Muscle of leg (tissue), 16 donors: ENCODE measurements at places on chromosomes 12 and 14. TPM values are rescaled to one million over a fixed set of nuclear protein-coding genes. Genes with fewer than 3 reads are reported as not detected.

The POP5 gene
- 30.3 TPM for total RNA-seq

The RPGRIP1 gene
- total RNA-seq: 0.18 TPM

The SDR9C7 gene
- total RNA-seq: 0.22 TPM

The SLC10A1 gene
- not detected for total RNA-seq

DNA sequence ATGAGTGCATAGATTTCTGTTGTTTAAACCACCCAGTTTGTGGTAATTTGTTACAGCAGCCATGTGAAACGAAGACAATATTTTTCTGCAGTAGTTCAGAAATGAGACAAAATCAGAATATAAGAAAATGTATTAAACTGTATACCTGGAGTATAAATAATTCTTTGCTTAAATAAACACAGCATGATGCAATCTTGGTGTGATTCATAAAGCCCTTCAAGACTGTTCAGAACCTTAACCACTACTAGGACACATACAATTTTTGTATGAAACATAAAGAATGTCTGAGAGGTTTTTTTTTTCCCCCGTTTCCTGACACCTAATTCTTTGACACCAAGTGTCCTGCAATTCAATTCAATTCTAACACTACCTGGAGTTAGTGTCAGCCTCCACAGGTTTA is 10.5 kb downstream of the C12orf75 start:
- DNase-seq: no peak
- H3K27me3 ChIP-seq: no peaks in the 10 kb centered on the region
- no peaks in the 10 kb centered on the region for H3K4me1 ChIP-seq
- no peak overlapping the region for H3K27ac ChIP-seq
- H3K4me3 ChIP-seq: no peak overlapping the region
- H3K36me3 ChIP-seq: no peaks in the 10 kb centered on the region

DNA sequence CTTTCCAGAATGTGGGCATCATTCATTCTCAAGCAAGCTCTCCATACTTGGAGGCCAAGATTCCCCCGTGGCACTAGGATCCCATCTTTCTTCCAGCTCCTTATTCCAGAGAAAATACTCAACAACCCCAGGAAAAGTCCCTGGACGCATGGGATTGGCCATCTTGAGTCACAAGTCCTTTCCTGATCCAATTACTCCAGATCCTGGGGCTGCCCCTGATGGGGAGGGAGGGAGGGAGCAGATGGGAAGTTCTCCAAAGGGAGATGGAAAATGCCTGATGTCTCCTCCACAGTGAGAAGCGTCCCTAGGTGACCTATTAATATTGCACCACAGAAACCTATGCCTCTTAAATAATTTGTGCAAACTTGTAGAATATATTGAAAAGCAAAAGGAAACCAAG is 12.4 kb upstream of the KCNK13 start:
- peaks cover 2% of the 10 kb centered on the region for H3K27me3 ChIP-seq
- H3K4me3 ChIP-seq: no peak overlapping the region
- H3K4me1 ChIP-seq: peaks cover 5% of the 10 kb centered on the region
- peak; percentile 10 for DNase-seq

DNA sequence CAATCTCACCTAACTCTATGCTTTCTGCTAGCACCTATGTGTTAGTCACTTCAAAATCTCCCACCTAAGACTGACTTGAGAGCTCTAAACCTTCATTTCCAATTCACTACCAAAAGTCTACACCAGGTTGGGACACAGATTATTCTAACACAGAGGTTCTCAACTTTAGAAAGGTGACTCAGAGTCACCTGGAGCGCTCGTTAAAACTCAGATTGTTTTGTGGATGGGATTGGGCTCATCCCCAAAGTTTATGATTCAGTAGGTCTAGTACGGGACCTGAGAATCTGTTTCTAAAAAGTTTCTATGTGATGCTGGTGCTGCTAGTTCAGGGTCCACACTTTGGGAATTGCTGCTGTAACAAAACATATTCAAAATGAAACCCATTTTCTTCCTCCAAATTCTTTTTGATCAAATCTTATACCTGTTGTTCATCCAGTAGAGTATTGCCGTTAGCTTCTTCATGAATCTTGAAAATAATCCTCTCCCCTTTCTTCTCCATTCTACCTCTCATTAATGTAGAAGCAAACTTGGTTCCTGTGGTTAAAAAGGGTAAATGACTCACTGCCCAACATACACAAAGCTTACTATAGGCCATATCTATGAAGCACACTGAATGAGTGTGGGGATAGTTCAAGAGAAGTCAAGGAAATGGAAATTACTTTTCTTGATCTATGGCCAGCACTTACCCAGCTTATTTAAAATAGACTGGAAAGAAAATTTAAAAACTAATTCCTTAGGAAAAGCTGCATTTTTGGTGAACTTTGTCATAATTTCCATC is 206.7 kb downstream of the KIF21A start:
- H3K27ac ChIP-seq: no peak overlapping the region
- DNase-seq: peak; percentile 25
- no peaks in the 10 kb centered on the region for H3K27me3 ChIP-seq
- no peak overlapping the region for H3K4me3 ChIP-seq
- no peaks in the 10 kb centered on the region for H3K36me3 ChIP-seq
- H3K4me1 ChIP-seq: no peaks in the 10 kb centered on the region

DNA sequence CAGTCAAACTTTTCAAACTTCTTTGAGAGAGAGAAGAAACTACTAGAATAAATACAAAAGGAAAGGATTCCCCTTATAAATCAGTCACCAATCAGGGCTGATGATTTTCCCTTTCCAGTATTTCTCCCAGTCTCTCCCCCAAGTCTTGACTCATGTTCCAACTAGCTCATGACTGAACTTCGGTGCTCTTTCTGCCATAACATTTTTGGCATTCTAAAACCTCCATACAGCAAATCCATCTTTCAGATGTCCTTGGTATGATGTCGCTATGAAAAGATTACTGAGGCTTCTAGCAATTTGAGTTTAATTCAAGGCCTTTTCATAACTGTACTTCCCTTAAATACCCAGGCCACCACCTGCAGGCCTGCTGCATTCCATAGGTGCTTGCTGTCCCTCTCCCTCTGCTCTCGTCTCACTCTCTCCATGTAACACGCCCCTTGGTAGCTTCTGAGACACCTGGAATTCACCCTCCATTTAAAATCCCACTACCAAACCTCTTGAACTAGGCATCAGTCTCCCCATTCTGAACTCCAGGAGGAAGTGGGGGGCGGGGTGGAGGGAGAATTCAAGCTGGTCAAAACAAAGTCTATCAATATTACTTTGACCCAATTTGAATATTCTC is 2.4 kb downstream of the PRKD1 start:
- no peaks in the 10 kb centered on the region for H3K27me3 ChIP-seq
- H3K36me3 ChIP-seq: no peaks in the 10 kb centered on the region
- no peak overlapping the region for H3K27ac ChIP-seq
- H3K4me1 ChIP-seq: peaks cover 19% of the 10 kb centered on the region

DNA sequence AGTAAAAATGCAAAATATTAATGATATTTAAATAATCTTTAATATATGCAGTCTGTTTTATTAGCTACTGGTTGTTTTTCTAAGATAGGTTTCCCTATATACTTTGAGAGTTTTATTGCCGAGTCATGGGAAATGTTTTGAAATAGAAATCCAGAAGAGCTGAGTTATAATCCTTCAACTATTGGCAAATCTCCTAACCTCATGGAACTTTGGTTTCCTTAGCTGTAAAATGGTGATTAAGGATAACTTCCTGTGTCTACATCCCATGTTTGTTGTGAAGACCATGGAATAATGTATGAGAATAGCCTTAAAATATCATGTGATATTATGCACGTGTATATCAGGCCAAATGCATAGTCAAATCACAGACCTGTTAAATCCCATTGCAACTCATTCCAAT is 51.0 kb downstream of the UNC79 start:
- H3K36me3 ChIP-seq: no peaks in the 10 kb centered on the region
- H3K27me3 ChIP-seq: no peaks in the 10 kb centered on the region
- H3K4me3 ChIP-seq: no peak overlapping the region
- H3K27ac ChIP-seq: no peak overlapping the region
- H3K4me1 ChIP-seq: no peaks in the 10 kb centered on the region
- peak; percentile 5 for DNase-seq

DNA sequence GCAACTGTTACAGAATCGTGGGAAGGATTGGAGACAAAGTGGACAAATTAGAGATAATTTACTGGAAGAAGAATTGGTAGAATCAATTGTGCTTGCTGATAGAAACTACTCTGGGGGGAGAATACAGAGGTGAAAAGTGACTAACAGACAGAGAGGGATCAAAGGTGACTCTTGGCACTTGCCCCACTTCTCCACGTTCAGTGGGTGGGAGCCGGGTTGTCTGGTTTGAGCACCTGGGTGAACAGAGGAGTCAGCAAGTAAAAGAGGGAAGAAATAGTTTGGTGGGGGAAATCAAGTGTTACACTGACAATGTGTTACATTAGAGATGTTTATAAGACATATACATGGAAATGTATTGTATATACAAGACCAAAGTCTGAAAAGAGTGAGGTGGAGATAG is 69.1 kb downstream of the PPP2R5E start:
- DNase-seq: no peak
- H3K27me3 ChIP-seq: no peaks in the 10 kb centered on the region
- H3K36me3 ChIP-seq: no peaks in the 10 kb centered on the region
- no peaks in the 10 kb centered on the region for H3K4me1 ChIP-seq
- no peak overlapping the region for H3K27ac ChIP-seq

DNA sequence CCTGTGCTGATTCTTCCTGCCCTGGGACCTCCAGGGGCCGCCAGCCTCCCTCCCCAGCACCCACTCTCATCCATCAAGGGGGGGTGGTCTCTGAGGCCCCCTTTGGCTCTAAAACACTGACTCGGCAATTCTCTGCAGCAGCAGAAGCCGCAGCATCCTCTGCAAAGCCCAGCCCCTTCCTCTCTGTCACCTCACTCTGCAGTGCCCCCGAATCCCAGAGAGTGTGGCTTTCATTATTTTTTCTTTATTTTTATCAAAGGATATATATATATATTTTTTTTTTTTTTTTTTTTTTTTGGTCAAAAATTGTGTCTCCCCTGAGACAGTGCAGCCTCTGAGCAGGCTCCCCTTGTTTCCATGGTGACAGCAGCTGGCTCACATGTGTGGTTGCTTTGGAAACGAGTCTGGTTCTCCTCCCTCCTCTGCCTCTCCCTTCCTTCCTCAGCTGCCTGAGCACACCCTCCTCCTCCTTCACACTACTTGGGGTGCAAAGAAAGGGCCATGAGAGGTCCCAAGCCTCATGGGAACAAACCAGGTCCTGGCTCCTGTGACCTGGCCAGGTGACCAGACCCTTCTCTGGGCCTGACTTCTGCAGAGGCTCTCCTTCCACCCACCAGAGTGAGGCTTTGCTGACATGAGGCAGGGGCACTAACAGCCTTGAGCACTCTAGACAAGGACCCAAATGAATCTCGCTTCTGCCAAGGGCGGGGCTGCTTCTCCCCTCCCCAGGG is 100.5 kb downstream of the LRRC74A start:
- no peak overlapping the region for H3K4me3 ChIP-seq
- H3K4me1 ChIP-seq: peaks cover 83% of the 10 kb centered on the region
- H3K27ac ChIP-seq: peak overlapping the region; percentile 72
- peak; percentile 96 for DNase-seq
- H3K36me3 ChIP-seq: no peaks in the 10 kb centered on the region
- no peaks in the 10 kb centered on the region for H3K27me3 ChIP-seq

- H3K36me3 ChIP-seq: peaks cover 23% of the 10 kb centered on the region
- DNase-seq: no peak
- no peaks in the 10 kb centered on the region for H3K27me3 ChIP-seq
- H3K4me3 ChIP-seq: no peak overlapping the region
- H3K27ac ChIP-seq: peak overlapping the region; percentile 99
Measured at GRCh38 chr12:131897276-131897675, 2.9 kb downstream of the ULK1 start.

DNA sequence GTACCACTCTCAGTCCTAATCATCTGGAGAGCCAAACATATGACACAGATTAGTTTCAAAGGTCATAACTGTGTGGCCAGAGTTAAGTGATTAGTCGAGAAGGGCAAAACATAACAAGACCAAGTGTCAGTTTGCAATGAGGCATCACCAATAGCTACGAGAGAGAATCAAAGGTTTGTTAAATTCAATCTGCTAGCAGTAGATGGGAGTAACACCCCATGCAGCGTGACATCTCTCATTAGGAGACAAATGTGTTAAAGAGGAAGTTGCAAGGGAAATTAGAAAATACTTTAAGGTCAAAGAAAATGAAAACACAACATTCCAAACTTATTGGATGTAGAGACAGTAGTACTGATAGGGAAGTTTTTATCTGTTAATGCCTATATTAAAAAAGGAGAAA is 135.7 kb upstream of the SYT10 start:
- no peak overlapping the region for H3K27ac ChIP-seq
- H3K36me3 ChIP-seq: no peaks in the 10 kb centered on the region

DNA sequence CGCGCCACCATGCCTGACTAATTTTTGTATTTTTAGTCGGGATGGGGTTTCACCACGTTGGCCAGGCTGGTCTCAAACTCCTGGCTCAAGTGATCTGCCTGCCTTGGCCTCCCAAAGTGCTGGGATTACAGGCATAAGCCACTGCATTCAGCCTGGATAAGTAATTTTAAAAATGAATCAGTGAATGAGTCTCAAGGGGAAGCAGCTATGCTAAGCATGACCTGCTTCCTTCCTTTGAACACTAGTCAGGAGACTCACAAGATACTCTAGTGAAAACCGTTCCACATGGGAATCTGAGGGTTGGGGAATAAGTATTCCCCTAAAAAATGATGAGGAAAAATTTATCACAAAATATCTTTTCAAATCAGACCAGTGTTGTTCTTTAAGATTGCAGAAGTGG is 10.7 kb upstream of the FAM234B start:
- H3K4me1 ChIP-seq: peaks cover 3% of the 10 kb centered on the region
- no peak overlapping the region for H3K4me3 ChIP-seq
- no peak overlapping the region for H3K27ac ChIP-seq
- no peaks in the 10 kb centered on the region for H3K36me3 ChIP-seq
- DNase-seq: peak; percentile 39

DNA sequence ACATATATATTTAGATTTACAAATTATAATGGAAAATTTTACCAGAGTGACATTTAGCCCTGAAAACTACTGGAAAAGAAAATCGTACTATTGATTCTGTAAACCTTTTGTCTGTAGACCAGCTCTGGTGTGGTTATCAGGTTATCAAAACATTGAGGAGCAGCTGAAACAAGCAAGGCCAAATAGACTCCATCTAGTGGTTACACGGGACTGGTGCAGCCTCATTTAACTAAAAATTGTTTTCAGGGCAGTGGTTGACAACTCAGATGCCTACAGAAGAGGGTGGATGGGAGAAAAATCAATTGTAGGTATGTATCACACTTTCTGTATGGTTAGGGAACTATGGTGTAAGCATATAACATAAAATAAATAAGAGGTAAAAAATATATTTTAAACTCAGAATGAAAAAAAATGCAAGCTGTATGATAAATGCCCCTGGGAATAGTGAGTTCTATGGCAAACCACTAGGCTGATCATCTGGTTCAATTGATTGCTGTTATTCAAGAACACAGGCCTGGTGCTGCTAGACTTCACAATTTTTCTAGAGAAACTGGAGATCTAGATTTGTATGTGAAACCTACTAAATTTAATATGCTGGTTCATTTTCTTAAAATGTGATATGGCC is 51.2 kb downstream of the ACSS3 start:
- no peak overlapping the region for H3K4me3 ChIP-seq
- H3K27ac ChIP-seq: no peak overlapping the region
- H3K36me3 ChIP-seq: no peaks in the 10 kb centered on the region
